ENCODE measurements at places on chromosomes 16 and 17.
A peak's percentile ranks its signal among the peaks of the same experiment; 100 is the strongest.

DNA sequence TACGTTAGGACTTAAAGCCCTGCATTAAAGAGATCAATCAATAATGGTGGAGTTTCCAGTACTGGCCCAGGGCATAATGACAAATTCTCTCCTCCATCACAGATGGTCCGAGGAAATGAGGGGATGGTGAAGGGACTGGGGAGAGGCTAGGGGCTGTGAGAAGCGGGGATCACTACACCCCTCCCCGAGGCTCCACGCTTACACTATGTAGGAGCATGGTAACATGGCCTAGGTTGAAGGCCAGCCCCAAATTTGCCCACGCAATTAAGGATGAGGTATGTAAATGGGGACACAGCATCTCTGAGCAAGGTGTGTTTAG lies 8.0 kb upstream of the AKTIP start:
- DNase-seq, result no peak

DNA sequence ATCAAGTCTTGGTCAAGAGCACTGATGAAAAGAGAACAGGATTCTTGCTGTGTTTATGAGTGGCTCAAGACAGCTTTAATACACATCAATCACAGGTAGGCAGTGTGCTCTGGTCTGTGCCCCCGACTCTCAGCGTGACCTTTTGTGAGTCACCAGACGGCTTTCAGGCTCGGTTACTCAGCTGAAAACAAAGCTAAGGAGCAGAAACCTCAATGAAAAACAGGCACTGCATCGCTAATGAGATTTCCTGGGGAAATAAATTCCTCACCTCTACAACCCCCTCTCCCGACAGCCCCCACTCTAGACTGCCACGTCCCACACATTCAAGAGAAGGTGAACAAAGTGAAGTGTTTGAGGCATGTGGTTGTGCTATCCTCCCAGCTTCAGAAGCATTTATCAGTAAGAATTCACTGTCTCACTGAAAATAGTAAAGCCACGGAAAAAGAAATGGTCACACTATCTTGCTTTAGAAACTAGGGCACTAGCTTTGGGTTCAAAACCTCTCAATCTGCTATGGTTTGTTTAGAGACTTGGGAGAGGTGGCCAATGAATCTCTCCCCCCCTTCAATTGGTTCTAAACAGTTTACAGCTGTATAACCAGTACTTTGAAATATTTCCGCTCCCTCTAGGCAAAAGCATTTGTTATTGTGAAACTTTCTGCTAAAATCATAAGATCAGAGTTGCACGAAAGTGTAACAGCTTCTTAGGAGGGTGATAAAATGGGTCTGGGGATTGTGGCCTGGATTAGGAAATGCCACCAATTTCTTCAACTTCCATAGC lies 199.5 kb upstream of the PMFBP1 start:
- DNase-seq, result peak; percentile 95

DNA sequence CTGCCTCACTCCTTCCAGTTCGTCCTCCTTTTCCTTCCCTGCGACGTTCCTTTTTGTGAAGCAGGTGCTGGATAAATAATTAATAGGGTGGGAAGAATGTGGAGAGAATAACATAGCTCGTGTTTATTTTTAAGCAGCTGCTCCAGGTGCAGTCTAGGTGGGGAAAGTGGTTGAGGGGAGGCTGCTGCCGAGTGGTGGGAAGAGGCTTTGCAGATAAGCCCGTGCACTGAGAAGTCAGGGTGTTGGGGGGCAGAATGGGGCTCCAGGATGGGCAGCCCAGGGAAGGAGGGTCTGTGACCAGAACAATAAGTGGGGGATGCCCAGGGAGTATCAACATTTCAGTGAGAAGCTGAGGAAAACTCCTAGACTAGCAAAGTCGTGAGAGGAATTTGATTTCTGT lies 300.5 kb downstream of the CPPED1 start:
- no peak for DNase-seq

GRCh38 chr17:50919321-50920040 lies 53.3 kb upstream of the TOB1 start:
- peak; percentile 97 for DNase-seq

DNA sequence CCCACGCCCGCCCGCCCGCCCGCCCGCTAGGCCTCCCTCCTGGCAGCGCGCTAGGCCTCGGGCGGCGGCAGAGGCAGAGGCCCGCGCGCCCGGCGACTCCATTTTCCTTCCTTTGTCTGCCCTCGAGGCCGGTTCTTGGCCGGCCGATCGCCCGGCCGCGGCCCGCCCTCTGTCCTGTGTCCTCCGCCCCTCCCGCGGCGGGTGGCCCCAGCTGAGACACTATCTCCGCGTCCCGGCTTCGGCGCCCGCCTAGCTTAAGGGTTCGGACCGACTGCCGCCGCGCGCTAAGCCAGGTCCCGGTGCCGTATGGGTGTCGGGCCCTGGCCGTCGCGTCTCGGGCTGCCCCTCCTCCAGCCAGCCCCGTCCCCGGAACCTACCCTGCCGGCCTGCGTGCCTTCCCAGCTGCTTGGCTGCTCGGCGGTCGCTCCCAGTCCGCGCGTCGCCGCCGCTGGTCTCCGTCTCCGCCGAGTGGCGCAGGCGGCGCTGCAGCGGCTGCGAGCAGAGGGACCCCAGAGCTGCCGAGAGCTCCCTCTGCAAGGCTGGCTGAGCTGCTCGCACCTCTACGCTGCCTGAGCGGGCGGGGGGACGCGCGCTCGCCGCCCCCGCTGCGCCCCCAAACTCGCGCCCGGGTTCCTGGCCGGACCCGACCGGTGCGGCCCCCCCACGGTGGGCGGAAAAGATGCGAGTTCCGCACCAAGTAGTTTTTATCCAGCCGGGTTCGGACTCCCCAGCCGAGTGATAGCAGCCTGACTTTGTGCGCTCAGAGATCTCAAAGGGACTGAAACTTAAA lies 787 bp downstream of the CTCF start:
- peak; percentile 79 for DNase-seq

- no peak for DNase-seq
These were observed 1.7 kb upstream of the GJD3 start for GRCh38 chr17:40366076-40366860.
